ENCODE measurements at places on chromosomes 6 and 20. TPM values are rescaled to one million over a fixed set of nuclear protein-coding genes. Genes with fewer than 3 reads are reported as not detected.
A peak's percentile ranks its signal among the peaks of the same experiment; 100 is the strongest.

The HLA-DRB5 gene
- not detected for total RNA-seq

The ABHD16B gene
- not detected for total RNA-seq

The RING1 gene
- 44.5 TPM for total RNA-seq

The TGM3 gene
- not detected for total RNA-seq

The PACRG gene
- 2.5 TPM for total RNA-seq

The SCRT2 gene
- not detected for total RNA-seq

The MKKS gene
- total RNA-seq, result 12.6 TPM

The SAYSD1 gene
- total RNA-seq, result 12.3 TPM

The PSORS1C2 gene
- not detected for total RNA-seq

The NTSR1 gene
- total RNA-seq, result not detected

The RBBP9 gene
- total RNA-seq, result 12.7 TPM

The HLA-DMA gene
- 3.6 TPM for total RNA-seq

The MCHR2 gene
- not detected for total RNA-seq

The PCSK2 gene
- not detected for total RNA-seq

The MRPL14 gene
- total RNA-seq, result 35.1 TPM

The IL20RA gene
- total RNA-seq, result 0.22 TPM

The C2 gene
- 1.5 TPM for total RNA-seq

The ZBP1 gene
- not detected for total RNA-seq

DNA sequence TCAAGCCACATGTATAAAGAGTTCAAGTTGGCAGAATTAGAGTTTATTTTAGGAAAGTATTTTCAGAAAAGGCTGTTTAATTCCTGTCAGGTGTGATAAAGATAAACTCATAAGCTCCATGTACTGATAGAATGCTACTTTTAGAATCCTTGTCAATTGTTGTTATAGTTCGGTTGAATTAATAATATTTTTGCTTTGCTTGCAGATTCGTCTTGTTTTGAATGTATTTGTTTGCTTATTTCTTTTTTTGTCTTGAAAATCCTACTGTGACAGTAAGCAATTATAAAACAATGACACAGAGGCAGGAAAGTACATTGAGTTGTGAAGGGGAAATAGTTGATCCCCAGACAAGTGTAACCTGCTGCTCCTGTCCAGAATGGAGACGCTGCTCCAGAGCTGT is 333.9 kb upstream of the PLCB4 start:
- DNase-seq, result no peak

- no peak for DNase-seq
Observed at GRCh38 chr6:7285416-7285815, 27.6 kb downstream of the SSR1 start.

DNA sequence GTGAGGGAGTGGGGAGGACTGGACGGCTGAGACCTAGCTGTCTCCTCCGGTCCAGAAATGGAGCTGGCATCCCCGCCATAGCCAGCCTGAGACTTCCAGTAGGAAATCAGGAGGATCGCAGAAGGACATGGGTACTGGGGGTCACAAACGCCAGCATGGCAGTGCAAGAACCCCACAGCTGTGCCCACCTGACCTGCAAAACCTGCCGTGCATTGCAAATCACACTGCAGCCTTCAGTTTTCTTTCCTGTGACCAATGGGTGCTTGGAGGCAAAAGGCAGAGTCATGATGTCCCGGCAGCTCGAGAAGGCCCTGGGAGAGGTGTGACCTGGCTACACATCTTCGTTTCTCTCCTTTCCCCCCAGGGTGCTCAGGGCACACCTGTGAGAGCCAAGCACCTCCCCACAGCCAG is 23.3 kb upstream of the PHACTR3 start:
- peak; percentile 58 for DNase-seq

- no peak for DNase-seq
Observed at GRCh38 chr20:45358282-45359068, 4.5 kb upstream of the SYS1 start.

DNA sequence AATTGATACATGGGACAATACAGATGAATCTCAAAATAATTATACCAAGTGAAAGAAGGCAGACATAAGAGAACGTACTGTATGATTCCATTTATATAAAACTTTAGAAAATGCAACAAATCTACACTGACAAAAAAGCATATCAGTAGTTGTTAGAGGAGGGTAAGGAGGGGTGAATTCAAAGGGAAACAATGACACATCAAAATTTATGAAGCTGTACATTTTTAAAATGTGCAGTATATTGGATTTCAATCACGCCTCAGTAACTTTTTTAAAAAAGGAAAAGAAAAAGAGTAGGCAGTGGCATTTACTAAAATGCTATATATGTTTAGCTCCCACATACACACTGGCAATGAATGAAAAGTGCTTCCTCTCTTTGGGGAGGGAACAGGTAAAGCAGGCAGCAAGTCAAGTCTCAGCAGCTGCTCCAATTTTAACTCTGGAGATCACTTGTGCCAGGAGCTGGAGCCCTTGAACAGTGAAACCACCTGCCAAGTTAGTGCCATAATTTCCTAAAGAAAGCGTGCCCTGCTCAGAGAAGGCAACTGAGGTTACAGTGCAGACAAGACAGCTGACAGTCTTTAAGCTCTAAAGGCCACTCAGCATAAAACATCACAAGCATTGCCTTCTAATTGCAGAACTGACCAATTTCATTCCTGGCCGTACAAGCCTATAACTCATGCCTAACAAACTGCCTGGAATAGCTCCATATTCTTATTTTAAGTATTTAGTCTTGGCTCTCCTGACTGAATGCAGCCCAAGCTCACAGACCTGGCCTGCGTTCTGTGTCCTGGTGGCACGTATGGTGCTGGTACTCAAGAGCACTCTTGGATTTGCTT is 10.9 kb downstream of the FKBP1A start:
- DNase-seq, result no peak

DNA sequence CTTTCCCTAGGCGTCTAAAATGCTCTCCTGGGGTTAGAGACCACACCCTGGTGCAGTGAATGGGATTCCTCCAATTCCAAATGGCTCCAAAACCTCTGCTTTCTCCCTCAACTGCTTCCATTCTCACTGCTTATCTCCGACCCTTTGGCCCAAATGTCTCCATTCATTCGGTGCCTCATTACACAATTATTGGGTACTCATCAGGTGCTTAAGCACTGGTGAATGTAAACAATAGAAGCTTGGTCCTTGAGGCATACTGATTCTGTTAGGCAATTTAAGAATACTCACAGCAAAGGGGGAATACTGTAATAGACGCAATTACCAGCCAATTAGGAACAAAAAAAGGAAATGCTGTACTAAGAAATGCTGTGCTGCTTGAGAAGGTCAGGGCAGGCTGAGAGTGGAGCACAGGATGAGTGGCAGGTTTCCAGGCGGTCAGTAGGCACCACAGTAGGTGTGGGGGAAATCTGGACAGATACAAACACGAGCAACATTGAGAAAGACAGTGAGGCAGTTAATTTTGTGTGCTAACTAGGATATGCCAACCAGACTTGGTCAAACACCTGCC is 23.0 kb downstream of the GMDS start:
- DNase-seq, result no peak

- no peak for DNase-seq
Observed at GRCh38 chr6:35170891-35171290, 29.8 kb upstream of the TCP11 start.

GRCh38 chr6:25297823-25298522 is 18.8 kb downstream of the CARMIL1 start:
- no peak for DNase-seq

DNA sequence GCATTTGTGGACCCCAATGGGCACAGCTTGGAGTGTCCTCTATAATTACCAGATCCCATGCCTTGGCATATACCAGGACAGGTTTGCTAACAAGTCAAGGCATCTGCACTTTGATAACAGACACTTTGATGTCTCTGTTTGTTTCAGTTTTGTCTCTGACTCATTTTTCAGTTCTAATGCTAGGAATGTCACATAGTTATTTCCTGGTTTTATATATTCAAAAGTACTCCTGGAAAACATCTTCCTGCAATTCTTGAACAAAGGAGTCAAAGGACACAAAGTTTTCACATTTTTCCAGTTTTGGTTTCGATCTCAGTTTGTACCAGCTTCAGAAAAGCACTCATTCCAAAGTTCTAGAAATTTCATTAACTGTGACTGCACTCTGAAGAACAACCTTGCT is 188.1 kb downstream of the FOXC1 start:
- DNase-seq, result no peak

DNA sequence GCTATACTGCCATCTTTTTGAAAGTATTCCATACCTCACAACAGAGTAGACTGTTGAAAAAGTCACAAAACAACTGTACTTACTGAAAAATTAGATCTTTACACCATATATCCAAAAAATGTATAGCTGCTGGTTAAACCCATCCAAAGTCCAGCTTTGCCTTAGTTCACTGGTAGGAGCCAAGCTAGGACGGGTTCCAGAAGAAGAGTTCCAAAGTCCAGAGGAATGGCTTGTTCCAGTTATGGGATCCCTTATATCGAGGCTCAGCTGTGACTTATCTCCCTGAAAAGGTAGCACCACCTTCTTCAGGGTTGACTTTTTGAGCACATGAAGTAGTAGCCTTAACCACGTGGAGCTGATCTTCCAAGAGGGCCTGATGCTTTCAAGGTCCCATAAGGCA is 236.3 kb upstream of the FLRT3 start:
- DNase-seq, result no peak

GRCh38 chr6:138590796-138591709 is 91.8 kb upstream of the NHSL1 start:
- DNase-seq, result no peak

GRCh38 chr20:1105599-1106194 is 12.7 kb upstream of the PSMF1 start:
- no peak for DNase-seq

- DNase-seq, result no peak
Observed at GRCh38 chr6:131917318-131917717, 33.9 kb downstream of the CCN2 start.

- no peak for DNase-seq
Observed at GRCh38 chr20:60491051-60491581, 532.9 kb downstream of the CDH26 start.

- no peak for DNase-seq
Observed at GRCh38 chr6:118134206-118134605, 227.1 kb downstream of the SLC35F1 start.

- DNase-seq, result no peak
Observed at GRCh38 chr6:134074151-134075055, 22.0 kb upstream of the SLC2A12 start.

- no peak for DNase-seq
Observed at GRCh38 chr20:62606551-62607201, 35.6 kb upstream of the SLCO4A1 start.

GRCh38 chr6:108564178-108564577 is 3.5 kb downstream of the FOXO3 start:
- DNase-seq, result no peak

- DNase-seq, result no peak
Observed at GRCh38 chr20:63562461-63563224, 8.7 kb downstream of the FNDC11 start.

- peak; percentile 51 for DNase-seq
Observed at GRCh38 chr6:33977606-33978411, 168.1 kb downstream of the GRM4 start.

- DNase-seq, result no peak
Observed at GRCh38 chr6:114707081-114707620, 364.3 kb upstream of the HS3ST5 start.

DNA sequence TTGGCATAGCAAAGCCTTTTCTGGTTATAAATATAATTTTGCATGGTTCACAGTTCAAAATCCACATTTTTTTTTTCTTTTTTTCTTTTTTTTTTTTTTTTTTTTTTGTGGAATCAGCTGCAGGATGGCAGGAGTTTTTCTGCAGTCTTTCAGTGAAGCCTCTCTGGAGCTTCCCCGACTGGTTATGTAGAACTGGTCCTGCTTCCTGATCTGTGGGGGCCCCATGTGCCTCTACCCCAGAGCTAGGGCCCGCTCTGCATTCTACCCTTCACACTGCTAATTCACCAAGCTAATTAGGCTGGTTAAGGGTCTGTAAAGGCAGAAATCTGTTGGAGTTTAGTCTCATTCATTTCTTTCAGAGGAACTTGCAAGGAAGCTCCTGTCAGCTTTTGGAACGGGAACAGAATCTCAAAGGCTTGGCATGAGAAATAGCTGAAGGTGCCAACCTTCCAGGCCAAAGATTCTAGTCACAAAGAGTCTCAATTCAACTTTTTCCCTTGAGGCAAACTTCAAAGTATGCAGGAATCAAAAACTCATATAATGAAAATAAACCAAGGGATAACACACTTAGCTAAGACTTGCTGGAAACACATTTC is 45.5 kb downstream of the HMGN3 start:
- DNase-seq, result no peak

DNA sequence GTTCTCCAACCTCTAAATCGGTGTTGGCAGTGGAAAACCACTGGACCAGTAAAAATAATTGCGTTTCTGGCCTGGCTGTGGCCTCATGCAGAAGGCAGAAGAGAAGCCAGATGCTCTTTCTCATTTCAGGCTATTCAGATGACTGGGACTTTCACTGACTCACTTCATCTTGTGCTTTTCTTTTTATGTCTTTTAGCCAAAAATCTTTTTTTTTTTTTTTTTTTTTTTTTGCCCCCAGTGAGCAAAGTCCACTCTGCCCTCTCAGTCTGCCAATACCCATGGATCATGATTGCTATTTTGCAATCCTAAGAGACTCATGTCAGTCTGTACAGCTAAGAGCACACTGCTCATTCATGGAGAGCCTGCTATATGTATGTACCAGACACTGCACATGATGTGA is 962.5 kb downstream of the KIF16B start:
- DNase-seq, result no peak

GRCh38 chr6:121765060-121765459 is 329.6 kb downstream of the GJA1 start:
- no peak for DNase-seq

- no peak for DNase-seq
Observed at GRCh38 chr6:10690651-10691445, 3.6 kb downstream of the C6orf52 start.

DNA sequence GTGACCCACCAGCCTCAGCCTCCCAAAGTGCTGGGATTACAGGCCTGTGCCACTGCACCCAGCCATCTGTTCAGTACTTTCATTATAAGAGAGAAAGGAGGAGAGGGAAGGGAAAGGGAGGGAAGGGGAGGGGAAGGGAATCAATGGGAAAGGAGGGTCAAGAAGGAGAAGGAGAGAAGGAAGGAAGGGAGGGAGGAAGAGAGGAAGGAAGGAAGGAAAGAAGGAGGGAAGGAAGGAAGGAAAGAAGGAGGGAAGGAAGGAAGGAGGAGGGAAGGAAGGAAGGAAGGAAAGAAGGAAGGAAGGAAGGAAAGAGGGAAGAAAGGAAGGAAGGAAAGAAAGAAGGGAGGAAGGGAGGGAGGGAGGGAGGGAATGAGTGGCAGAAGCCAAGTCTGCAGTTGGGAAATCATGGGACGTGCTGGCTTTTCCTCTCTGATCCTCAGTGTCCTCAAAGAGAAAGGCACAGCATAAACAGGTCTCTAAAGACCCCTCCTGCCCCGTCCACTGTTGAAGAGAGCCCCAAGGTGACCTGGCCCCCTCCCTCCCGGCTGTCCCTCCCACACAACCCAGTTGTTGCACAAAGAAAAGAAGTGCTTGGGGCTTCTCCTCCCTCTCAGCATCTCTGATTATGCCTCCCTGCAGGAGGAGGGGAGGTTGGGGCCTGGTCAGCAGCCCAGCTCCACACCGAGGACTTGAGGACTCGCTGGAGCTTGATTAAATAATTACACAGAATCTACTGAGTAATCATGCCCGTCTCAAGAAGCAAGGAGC is 69.1 kb upstream of the TOP1 start:
- DNase-seq, result no peak
